Kidney tubule cell (primary cell): ENCODE measurements at places on chromosomes 1 and 21.

DNA sequence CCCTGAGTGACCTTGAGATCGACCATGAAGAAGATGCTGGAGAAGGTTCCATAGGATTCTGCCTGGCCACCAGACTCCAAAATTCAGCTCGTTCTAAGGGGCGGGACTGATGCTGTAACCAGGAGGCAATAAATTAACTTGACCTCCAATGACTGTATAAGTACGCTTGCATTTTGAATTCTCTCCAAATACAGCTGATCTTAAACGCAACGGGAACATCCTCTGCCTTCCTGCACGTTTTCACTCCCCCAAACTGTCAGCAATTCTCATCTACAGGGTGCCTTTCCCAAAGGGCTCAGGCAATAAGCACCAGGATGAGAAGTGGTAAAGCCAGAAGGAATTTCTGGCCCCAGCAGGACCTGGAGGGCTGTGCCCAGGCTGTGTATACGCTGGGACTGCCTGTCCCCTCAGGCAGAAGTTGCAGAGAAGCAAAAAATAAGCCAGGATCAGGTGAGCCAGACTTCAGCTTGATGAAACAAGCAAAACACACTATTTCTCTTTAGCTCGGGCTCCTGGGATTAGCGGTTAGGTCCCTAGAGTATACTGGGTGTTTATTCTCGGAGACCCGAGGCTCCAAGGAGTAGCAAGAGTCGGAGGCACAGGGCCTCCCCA lies 124.8 kb downstream of the LRIG2 start:
- no peak for DNase-seq

DNA sequence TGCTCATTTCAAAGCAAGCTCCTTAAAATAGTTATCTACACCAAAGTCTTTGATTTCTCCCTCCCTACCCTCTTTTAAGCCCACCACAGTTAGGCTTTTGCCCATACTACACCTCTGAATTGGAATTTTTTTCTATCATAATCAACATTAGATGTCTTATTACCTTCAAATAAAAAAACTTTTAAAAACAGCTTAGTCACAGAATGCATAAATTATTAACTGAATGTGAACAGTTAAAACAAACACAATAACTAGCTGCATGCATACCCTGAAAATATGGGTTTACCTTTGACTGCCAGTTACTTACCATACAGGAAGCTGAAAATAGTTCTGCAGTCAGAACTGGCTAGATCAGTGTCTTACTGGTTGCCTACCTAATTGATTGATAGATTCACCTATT lies 210.9 kb downstream of the TGFB2 start:
- peak; percentile 49 for DNase-seq

DNA sequence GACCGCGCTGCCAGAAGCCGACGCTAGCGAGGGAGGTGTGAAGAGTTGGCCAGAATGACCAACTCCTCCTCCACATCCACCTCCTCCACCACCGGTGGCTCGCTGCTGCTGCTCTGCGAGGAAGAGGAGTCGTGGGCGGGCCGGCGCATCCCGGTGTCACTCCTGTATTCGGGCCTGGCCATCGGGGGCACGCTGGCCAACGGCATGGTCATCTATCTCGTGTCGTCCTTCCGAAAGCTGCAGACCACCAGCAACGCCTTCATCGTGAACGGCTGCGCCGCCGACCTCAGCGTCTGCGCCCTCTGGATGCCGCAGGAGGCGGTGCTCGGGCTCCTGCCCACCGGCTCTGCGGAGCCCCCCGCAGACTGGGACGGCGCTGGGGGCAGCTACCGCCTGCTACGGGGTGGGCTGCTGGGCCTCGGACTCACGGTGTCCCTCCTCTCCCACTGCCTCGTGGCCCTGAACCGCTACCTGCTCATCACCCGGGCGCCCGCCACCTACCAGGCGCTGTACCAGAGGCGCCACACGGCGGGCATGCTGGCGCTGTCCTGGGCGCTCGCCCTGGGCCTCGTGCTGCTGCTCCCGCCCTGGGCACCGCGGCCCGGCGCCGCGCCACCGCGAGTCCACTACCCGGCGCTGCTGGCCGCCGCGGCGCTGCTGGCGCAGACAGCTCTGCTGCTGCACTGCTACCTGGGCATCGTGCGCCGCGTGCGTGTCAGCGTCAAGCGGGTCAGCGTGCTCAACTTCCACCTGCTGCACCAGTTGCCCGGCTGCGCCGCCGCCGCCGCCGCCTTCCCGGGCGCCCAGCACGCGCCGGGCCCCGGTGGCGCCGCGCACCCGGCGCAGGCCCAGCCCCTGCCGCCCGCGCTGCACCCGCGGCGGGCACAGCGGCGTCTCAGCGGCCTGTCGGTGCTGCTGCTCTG lies 1.2 kb downstream of the GPR88 start:
- DNase-seq: peak; percentile 51

GRCh38 chr1:31671561-31672201 lies 27.0 kb upstream of the PEF1 start:
- no peak for DNase-seq

DNA sequence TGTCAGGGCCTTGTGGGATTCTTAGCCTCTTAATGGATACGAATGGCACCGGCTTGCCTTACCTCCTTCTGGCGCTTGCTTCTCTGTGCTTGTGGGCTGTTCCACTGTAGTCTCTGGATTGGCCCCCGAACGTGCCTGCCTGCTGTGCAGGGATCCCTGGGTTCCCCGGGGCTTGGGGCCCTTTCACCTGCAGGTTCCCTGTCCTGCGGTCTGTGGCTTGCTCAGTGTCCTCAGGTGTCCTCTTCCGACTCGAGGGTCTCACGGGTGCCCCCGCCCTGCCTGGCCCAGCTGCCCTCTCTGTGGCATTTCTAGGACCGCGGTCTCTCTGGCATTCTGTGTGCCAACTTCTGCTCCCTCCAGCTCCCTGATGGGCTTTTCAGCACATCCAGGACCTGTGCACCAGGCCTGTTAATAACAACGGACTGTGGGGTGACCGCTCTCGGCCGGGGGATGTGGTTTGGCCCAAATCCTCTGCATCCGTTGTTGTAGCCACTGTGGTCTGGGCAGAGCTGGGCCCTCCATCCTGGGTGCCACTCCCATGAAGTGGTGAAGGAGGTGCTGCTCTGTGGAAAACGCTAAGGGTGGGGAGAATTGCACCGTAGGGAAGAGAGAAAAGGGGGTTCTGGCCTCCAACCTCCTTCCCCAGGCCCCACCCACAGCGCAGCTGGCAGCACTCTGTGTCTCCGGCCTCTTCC lies 12.4 kb downstream of the COL18A1 start:
- no peak for DNase-seq

DNA sequence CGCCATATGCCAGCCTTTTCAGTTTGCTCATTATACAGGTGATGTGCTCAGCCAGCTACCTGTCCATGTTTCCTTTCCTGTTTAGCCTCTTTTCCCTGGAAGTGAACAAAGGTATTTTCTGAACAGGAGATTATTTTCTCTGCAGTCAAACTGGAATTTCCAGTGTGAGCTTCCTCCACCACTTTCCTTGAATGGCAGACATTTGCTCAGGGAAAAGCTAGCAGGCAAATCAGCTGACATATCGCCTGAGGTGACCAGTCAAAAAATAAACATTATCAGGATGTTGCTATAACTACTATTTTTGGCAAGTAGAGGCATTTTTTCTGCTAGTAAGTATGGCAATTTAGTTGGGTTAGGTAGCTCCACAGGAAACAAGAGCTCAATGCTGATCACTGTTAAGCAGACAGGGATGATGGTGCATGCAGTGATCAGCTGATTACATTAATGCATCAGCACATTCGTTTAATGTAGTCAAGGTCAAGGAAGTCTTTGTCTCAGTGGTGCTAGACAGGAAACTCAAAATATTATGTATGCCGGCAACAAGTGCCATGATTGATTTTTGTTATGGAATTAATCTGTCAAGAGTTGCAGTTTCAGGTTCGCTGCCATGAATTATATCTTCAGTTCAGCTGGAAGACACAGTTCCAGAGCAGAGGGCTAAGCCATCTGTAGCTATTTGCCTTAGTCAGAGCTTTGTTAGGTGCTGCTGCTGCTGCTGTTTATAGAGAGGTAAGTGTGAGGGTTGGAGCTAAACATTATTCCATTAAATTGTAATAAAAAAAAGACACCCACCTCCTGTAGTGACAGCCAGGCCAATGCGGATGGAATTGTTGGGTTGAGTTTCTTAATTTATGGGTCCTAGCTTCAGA lies 179.7 kb upstream of the ST6GALNAC5 start:
- DNase-seq: peak; percentile 41

DNA sequence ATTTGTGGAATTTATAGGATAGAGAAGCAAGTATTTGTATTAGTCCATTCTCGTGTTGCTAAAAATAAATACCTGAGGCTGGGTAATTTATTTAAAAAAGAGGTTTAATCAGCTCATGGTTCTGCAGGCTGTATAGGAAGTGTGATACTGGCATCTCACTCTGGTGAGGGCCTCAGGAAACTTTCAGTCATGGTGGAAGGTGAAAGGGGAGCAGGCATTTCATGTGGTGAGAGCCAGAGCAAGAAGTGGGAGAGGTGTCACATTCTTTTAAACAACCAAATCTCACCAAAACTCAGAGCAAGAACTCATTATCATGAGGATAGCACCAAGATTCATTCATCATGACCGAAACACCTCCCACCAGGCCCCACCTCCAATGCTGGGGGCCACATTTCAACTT lies 18.1 kb downstream of the SDCCAG8 start:
- DNase-seq: no peak

DNA sequence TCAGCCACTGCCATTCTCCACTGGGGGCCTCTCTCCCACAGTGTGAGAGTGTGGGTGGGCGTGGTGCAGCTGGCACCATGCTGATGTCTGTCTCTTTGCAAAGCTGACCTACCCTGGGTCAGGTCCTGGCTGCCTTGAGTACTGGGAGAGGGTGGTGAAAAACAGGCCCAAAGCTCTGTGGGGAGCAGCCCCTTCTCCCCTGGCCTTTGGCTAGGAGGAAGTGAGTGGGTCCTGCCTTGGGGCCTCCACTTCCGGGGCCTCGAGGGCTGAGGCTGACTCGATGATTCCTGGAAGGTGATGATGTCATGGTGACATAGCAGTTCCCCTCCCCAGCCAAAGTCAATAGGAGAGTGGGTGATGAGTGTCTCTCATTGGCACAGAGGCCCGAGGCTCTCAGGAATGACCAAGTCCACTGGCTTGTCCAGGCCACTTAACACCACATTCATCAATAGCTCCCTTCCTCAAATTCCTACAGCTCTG lies 53.0 kb downstream of the IER5 start:
- DNase-seq: peak; percentile 90

DNA sequence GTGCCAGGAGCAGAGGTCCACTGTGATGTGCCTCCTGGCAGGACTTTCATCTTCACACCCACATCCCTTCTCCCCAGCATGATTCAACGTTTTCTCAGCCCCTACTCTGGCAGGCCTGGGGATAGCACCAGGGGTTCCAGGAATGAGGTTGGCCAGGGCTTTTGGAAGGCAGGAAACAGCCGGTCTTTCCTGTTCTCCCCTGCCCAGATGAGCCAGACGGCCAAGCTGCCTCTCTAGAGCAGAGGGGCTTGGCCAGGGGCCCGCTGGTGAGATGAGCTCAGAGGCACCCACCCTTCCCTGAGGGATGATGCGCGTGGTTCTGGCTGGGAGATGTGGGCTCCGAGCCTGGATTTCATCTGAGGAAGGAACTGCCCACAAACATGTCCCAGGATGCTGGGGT lies 4.3 kb upstream of the MFAP2 start:
- no peak for DNase-seq

- DNase-seq: no peak
Observed at GRCh38 chr21:45938811-45939520, 42.6 kb upstream of the COL6A1 start.

DNA sequence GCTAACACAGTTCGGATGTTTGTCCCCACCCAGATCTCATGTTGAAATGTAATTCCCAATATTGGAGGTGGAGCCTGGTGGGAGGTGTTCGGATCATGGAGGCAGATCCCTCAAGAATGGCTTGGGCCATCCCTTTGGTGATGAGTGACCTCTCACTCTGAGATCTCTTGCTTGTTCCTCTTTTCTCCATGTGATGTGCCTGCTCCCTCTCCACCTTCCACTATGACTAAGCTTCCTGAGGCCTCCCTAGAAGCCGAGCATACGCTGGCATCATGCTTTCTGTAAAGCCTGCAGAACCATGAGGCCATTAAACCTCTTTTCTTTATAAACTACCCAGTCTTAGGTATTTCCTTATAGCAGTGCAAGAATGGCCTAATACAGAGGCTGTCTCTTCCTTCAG lies 8.1 kb upstream of the PLA2G5 start:
- DNase-seq: no peak

DNA sequence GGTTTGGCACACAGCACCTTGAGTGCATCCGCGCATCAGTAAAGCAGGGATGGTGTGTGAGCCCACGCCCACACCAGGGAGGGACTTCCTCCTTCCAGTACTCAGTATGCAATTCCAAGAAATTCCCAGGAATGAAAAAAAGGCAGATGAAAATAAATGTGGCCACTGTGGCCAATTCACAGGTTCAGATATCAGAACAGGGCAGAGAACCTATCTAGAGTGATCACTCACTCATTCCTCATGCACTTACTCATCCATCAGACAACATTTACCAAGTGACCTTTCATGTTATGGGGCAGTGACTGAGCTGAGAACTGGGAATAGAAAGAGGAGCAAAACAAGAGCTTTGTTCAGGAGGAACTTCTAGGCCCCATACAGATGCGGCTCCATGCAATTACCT lies 113.7 kb downstream of the ZSCAN20 start:
- DNase-seq: peak; percentile 85

DNA sequence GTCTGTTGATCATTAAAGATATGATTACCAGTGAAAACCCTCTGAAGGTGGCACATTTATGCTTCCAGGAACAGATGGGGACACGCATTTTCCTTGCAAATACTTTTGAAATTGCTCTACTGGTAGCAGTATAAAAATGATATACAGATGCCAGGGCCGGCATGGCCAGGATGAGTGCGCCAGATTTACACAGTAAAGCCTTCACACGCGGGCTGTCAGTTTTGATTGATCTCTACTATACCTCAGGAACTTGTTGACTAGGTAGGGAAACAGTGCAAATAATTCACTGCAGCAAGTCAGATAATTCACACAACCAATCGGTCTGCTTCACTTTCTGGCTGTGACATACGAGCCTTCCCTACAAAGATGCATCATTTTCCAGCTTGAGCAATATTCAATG lies 123.2 kb upstream of the BARHL2 start:
- no peak for DNase-seq

GRCh38 chr21:39388038-39388810 lies 39.3 kb upstream of the HMGN1 start:
- peak; percentile 82 for DNase-seq

GRCh38 chr1:106798991-106799390 lies 257.5 kb upstream of the PRMT6 start:
- peak; percentile 2 for DNase-seq

GRCh38 chr1:71448444-71448843 lies 367.6 kb upstream of the ZRANB2 start:
- no peak for DNase-seq

DNA sequence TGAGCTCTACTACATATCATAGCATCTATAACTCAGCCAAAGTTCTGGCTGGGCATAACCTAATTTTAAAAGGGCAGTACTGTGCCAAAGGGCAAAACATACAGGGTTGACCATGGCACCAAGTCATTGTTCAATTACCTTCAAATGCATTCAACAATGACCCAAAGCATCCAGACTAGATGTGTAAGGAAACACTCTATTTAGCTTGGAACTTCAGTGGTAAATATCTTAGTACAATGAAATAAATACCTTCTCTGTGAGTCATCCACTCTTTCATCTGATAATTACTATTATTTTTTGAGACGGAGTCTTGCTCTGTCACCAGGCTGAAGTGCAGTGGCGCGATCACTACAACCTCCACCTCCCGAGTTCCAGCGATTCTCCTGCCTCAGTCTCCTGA lies 70.0 kb downstream of the NVL start:
- peak; percentile 23 for DNase-seq

- peak; percentile 95 for DNase-seq
Observed at GRCh38 chr1:171794085-171794484, 12.6 kb downstream of the METTL13 start.

GRCh38 chr1:22641906-22642636 lies 1.4 kb upstream of the C1QC start:
- DNase-seq: peak; percentile 50

GRCh38 chr1:59545830-59546229 lies 248.9 kb downstream of the FGGY start:
- no peak for DNase-seq
